ENCODE measurements at places on chromosomes 4 and X.

DNA sequence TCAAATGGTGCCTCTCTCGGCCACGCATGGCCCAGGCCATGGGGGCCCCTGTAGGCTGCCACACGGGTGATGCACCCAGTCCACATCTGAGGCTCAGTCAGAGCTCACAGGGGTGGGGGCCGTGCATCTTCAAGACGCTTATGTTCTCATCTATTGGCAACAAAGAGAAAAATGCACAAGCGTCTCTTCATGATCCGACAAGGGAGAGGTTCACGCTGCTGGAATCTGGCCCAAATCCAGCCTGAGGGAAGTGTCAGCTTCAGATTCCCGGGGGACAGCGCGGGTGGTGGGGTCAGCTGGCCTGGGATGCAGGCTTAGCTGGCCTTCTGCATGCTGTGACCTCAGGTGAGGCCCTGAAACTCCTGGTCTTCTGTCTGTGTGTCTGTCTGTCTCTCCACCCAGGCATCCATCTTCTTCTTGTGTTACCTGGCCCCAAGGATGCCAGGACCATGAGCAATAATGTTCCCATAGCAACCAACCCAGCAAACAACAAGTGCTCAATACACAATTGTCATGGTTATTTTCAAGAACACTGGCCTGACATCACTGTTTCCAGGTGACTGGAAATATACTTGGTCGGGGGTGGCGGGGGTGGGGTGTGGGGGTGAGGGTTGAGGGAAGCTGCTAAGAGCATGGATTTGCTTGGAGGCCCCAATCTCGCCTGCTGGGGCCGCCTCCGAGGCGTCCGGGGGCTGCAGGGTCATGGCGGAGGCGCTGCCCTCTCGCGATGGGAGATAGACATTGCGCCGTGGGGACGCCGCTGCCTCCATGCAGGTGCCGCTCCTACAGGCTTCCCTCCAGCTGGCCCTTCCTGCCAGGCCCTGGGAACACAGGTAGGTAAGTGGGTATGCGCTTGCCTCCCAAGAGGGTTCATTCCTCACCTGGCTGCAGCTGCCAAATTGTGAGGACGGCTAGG lies 48.3 kb downstream of the ABLIM2 start:
- DNase-seq: no peak

DNA sequence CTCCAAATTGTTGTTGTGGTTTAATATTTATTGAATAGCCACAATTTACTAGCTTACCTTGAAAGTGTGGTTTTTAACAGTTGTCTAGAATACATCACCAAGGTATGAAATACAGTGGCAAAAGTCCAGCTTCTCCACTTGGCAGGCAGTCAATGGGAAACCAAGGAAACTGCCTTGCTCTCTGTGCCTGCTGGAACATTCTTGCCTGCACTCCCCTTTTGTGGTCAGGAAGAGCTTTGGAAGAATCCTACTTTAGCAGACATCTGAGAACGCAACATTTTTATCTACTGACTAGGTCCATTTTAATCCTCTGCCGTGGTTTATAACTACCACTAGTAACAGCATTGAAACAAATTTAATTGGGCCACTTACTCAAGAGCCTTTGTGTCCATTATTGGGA lies 64.5 kb downstream of the TENM3 start:
- peak; percentile 87 for DNase-seq

- DNase-seq: peak; percentile 85
These were observed 199.2 kb downstream of the SHROOM3 start for GRCh38 chr4:76634220-76634619.

DNA sequence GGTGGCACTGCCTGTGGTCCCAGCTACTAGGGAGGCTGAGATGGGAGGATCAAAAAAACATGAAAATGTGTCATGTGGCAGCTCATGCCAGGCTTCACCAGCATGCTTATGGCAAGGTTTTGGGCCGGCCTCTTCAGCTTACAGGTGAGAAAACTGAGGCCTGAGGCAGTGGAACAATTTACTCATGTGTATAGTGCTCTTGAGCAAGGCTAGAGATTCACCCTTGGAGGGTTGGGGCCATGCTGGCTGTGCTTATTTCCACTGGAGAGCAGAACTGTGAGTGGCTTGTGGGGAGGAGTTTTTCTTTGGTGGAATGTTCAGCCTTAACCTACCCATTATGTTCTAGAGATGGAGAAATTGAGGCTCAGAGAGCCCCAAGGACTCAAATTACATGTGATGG lies 31.8 kb downstream of the NSD2 start:
- DNase-seq: no peak

DNA sequence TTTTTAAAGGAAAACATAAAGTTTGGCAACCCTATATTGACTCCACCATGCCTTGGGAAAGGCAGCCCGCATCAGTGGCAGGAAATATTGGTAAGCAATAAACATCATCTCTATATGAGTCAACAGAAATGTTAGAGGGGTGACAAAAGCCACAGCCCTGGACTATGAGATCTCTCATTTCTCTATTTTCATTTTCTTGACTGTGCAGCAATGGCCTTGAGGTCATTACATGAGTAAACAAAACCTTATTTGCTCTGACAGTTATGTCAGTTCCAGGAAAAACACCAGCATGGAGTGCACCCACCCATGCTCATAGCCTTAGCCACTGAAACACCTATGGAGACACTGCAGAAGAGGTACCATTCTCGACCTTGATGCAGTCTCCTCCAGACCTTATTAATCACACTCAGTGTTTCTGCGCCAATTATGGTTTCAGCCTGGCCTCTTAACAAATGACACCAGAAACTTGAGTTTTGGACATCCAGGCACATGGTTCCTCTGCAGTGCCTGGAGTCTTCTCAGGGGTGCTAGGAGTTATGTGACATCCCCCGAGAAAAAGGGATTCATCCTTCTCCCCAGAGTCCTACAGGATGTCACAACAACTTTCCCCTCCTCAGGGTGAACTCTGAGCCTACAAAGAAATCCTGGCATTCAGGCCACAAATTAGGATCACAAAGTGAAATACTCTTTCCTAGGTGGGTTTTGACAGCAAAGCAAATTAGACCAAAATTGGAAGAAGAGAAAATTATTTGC lies 16.0 kb upstream of the HPGD start:
- DNase-seq: no peak

DNA sequence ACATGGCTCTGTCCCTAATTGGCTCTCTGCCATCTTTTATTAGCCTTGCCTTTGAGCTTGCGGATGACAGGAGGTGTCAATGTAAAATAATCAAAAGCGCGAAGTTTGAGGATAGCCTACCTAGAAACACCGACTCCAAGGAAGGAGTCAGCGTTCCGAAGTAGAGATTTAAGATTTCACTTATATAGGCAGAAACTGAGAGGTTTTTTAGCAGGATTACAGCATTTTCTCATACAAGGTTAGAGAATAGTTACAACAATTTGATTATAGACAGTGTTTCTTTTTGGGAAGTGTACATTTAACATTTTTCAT lies 499 bp upstream of the NFXL1 start:
- DNase-seq: no peak

GRCh38 chrX:130575831-130576389 lies 174.1 kb downstream of the RBMX2 start:
- peak; percentile 40 for DNase-seq

- no peak for DNase-seq
These were observed 550.0 kb upstream of the DIPK2B start for GRCh38 chrX:45750639-45751038.

GRCh38 chrX:38335382-38335781 lies 8.1 kb upstream of the RPGR start:
- no peak for DNase-seq

GRCh38 chr4:55355555-55355954 lies 9.5 kb downstream of the SRD5A3 start:
- DNase-seq: no peak

- no peak for DNase-seq
These were observed 819.4 kb downstream of the FAM133A start for GRCh38 chrX:94493405-94493804.

- DNase-seq: no peak
These were observed 181.8 kb upstream of the MAOA start for GRCh38 chrX:43474321-43474720.

GRCh38 chr4:57037982-57038604 lies 59.4 kb downstream of the POLR2B start:
- DNase-seq: peak; percentile 22

- DNase-seq: peak; percentile 94
These were observed 99.0 kb downstream of the FIP1L1 start for GRCh38 chr4:53476232-53477037.

DNA sequence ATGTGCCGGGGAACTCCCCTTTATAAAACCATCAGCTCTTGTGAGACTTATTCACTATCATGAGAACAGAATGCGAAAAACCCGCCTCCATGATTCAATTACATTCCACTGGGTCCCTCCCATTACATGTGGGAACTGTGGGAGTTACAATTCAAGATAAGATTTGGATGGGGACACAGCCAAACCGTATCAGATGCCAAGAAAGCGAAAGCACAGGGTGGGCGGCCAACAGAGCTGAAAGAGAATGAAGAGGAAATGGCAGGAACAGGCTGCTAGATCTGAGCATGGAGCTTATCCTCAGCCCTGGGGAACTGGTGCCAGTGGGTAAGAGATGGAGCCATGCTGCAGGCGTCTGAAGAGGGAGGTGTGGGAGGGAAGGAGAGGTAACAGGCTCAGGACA lies 117.7 kb upstream of the PNPLA4 start:
- DNase-seq: no peak

GRCh38 chr4:25585901-25586523 lies 69.6 kb upstream of the SLC34A2 start:
- no peak for DNase-seq

DNA sequence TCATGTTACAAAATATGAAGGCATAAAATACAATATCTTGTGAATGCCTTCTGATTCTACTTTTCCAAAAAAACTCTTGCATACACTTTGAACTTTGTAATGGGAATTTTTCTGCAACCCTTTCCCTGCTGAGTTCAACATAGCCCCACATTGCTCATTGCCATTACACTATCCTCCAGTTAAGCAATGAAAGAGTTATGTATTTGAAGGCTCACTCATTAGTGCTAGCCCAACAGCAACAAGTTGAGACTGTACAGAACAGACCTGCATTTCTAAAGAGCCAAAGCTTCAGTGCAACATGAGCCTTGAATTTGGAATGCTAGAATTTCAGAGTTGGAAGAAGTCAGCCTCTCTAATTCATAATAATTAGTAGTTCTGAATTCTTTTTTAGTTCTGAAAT lies 44.4 kb upstream of the STAG2 start:
- DNase-seq: no peak

DNA sequence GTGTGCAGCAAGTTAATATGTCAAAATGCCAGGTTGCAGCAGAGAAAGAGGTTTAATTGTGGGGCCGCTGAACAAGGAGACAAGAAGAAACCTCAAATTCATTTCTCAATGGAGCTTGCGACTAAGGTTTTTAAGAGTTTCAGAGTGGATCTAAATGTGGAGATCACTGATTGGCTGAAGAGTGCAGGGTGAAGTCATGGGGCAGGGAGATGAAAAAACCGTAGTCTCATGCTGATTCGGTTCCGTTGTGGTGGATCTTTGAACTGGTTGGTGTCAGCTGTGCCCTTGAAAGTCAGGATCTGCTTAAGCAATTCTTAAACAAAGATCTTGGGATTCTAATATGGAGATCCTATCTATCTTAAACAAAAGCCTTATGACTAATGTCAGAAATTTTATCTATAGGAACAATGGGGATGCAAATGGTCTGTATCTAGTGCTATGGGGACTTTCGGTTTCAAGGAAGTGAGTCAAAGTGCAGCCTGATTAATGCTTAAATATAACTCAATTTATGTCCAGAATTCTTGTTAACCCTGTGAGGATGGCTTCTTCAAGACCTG lies 173.9 kb upstream of the CENPE start:
- DNase-seq: no peak

Measured in AG08395 (cell line).